ENCODE measurements at places on chromosomes 7 and 10.

- DNase-seq: no peak
Measured at GRCh38 chr7:123148813-123149212, 51.0 kb downstream of the SLC13A1 start.

DNA sequence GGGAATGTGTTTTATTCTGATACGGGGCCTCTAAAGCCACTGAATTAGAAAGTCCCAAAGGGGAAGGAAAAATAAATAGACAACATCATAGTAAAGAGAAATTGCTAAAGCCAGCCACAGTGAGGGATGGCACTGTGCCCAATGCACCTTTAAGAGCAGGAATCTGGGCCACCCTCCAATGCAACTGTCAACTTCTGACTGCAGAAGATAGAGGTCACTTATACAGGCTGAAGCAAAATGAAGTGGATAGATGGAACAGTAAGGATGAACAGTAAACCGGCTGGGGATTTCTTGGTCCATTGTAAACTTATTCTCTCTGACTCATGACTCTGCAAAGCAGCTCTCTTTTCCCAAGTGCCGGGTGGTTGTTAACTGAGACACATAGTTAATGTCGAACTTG, 54.0 kb upstream of the KCNIP2 start:
- DNase-seq: no peak

DNA sequence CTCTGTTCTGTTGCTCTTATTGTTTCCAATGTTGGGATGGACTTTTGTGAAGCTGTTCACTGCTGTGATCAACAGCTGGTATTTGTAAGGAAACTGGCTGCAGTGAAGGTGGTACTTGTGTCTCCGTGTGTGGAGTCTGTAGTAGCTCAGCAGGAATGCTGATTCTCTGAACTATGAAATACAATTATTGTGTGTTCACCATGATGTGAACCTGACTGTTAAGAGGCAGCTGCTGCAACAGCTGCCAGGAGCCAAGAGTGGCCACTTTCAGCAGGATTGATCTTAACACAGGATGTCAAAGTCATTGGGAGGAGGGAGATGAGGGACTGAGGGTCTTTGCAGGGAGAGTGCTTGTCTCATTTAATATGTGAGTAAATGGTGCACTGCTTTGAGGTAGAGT, 13.9 kb downstream of the VSTM2A start:
- no peak for DNase-seq

- no peak for DNase-seq
Measured at GRCh38 chr10:18221882-18222281, 81.7 kb downstream of the CACNB2 start.

DNA sequence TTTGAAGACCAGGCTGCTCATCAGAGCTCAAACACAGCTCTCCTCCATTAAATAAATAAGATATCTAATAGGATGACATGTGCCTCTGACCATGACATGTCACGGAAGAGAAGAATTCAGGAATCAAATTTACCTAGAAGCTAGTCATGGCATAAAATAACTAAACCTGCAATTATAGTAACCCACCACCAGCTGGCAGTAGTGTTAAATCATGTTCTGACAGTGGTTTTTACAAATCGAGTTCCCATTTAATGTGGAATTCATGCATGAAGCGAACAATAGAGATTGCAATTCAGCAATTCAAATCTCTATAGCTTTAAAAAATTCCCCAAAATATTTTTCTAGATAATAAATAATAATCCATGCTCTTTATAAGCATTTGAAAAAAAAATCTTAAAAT, 74.6 kb upstream of the IKZF1 start:
- no peak for DNase-seq

DNA sequence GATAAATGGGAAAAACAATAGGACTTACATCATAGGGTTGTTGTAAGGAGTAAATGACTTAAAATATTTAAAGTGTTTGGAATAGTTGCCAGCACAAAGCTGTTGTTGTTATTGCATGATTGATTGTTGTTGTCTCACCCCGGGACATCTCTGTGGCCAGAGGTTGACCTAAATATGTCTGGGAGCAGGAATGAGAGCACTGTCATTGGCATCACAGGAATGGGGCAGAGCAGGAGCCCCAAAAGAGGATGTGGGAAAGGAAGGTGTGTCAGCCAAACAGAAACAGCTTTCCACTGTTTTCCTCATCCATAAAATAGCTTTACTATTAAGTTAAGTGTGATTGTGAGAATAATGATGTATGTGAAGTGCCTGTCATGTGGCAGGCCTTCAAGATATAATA, 121.6 kb downstream of the TMEM168 start:
- DNase-seq: no peak

DNA sequence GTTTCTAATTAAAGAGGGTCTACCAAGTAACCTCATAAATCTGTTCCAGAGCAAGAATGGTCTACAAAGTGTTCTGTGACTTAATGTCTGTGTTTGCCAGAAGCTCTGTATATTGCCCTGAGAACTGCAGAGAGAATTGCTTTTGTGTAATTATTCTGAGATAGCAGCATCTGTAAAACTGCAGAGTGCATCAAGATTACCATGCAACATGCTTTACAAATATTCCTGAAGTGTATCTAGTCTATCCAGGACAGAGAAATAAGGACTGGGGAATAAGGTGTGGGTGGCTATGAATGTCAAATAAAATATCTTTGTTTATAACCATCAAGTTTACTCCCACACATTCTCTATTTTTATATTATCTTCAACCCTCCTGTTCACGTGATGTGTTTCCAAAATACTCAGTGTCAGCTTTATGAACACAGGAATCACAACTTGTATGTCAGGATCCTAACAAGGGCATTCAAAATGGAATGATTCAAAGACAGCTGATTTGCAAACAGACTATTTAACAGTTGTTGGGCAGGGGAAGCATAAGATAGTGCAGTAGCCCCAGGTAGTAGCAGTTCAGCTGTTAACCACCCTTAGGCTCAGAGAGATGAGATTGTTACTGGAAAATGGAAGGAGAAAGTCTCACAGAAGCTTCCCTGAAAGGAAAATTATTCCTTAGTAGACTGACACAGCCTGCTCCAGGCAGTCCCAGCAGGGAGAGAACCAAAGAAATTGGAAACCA, 15.3 kb upstream of the LIPA start:
- no peak for DNase-seq

- DNase-seq: no peak
Measured at GRCh38 chr7:17411922-17412321, 113.5 kb downstream of the AHR start.

GRCh38 chr10:6601246-6601805, 21.2 kb upstream of the PRKCQ start:
- DNase-seq: no peak

DNA sequence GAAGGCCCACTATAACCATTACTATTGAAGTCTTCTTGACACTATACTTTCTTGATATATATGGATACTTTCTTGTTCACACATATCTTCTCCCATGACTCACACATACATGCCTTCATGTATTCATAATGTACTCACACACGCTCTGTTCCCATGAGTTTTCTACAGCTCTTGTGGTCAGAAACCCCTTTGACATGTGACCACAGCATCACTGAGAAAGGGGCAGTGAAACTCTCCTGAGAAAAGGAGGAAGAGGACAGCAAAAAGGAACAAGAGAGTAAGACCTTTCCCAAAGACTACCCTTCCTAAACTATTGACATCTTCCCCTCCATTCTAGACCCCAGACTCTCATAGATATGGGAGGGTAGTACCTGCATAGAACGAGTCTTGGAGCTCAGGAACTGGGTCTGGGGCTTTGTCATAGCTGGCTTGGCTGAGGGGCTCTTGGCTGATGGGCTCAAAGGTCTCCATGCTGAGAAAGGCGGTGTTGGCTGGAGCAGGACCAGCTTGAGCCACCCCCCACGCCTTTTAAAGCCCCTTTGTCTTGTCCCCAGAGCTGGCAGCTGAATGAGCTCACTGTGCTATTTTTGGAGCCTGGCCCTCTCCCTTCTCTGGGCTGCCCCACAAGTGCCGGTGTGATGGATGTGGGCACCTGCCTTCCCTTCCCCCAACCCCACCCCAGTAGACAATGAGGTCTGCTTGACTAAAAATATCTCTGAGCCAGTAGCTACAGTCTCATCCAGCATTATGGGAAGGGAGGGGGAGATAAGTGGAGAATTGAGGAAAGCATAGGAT, 5.1 kb downstream of the SYNPO2L start:
- DNase-seq: peak; percentile 73

DNA sequence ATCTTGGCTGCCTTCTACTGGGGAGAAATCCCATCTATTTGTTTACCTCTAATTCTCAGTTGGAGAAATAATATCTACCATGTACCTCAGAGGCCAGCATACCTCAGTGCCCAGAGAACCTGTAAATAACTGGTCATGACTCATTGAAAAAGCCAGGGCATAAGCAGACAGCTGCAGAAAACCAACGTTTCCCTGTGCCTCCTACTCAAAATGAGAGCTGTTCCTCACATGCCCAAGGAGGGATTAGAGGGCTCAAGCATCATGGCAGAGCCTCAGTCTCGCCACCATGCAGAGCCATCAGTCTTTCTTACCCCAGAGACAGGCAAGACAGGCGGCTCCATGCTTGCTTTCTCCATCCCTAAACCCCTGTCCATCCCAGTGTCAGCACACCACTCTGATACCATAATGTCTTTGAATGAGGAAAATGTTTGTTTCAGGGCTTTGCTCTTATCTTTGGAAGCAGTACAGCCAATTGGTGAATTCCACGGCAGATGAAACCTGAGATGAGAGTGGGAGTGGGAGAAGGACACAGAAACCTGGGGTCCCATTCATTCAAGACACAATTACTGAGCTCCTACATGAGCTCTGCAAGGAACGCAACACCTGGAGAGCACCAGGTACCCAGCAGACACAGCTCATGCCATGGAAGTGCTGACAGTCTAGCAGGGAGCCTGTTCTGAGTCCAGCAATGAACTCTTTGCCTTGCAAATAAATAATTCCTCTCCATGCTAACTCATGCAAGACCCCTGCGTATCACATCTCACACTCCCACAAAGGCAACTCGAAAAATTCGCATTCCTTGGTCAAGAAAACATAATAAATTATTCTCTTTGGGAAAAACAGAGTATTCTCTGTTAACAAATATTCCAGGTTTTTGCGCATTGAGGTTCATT, 21.1 kb downstream of the PON1 start:
- no peak for DNase-seq

- DNase-seq: no peak
Measured at GRCh38 chr7:986766-987751, 4.1 kb downstream of the CYP2W1 start.

GRCh38 chr10:129710510-129710847, 243.4 kb downstream of the MGMT start:
- DNase-seq: no peak

DNA sequence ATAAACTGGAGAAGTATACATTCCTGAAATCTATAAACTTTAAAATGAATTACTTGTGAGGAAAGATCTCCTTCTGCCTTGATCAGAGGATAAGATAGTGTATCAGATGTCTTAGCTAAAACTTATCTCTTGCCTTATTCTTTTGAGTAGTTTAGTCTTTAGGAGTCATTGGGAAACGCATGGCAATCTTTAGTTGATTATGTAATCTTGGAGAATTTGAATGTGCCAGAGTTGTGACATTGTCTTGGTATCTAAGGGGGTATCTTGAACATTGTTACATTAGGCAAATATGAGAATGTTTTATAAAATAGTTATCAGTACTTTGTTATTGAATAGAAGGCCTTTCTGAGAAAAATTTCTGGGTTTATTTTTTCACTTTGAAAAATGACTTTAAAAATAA, 61.6 kb upstream of the ADRA2A start:
- DNase-seq: no peak

- DNase-seq: no peak
Measured at GRCh38 chr10:132392184-132392800, 4.7 kb upstream of the PWWP2B start.

- DNase-seq: no peak
Measured at GRCh38 chr7:27774717-27775328, 34.9 kb downstream of the TAX1BP1 start.

DNA sequence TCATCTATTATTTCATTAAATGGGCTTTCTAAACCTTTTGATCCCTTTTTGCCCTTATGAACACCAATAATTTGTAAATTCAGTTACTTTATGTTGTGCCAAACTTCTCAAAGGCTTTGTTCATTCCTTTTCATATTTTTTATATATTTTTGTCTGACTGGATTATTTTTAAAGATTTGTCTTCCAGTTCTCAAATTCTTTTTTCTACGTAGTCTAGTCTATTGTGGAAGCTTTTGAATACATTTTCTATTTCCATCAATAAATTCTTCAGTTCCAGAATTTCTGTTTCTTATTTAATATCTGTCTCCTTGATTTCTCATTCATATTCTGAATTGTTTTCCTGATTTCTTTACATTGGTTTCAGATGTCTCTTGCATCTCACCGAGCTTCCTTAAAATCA, 108.2 kb downstream of the CTNNA3 start:
- no peak for DNase-seq

DNA sequence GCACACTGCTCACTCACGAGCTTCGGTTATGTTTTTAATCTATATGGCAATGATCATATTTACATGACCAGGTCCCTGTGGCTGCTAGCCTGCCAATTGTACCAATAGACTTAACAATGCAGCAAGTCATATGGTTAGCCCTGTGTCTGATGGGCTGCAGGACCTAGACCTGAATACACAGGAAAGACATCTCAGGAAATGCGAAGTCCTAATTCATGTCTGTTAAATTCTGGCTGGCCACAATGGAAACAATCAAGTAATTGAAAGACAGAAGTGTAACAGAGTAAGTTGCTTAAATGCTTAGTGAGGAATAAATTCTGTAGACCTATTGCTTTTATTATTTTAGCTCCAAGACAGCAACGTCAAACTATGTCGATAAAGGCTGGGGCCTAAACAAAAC, 112.4 kb upstream of the FZD8 start:
- DNase-seq: no peak

- no peak for DNase-seq
Measured at GRCh38 chr10:6647811-6648526, 67.9 kb upstream of the PRKCQ start.

- DNase-seq: no peak
Measured at GRCh38 chr10:86969421-86970041, 1.2 kb downstream of the ADIRF start.

Measured in fibroblast of skin of left quadriceps (primary cell).